ENCODE measurements at places on chromosomes 3 and 15.

- DNase-seq, result no peak
These were observed 106.8 kb downstream of the ADCY5 start for GRCh38 chr3:123341871-123342630.

DNA sequence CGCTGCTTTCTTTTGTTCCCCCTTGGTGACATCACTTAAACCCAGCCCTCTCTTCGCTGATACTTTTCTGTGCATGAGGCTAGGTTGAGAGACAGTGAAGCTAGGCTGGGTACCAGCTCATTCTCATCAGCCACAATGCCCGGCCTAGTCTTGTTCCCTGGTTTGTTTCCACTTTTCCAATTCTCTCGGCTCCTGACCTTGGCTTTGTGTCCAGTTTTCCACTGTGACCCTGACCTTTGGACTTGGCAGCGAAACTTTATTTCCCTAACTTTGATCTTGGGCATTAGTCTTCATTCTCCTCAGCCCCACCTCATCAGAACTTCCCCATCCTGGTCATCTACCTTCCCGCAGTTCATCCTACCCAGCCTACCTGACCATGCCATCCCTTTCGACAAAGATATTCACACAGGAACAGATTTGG lies 908 bp upstream of the ADPGK start:
- no peak for DNase-seq

DNA sequence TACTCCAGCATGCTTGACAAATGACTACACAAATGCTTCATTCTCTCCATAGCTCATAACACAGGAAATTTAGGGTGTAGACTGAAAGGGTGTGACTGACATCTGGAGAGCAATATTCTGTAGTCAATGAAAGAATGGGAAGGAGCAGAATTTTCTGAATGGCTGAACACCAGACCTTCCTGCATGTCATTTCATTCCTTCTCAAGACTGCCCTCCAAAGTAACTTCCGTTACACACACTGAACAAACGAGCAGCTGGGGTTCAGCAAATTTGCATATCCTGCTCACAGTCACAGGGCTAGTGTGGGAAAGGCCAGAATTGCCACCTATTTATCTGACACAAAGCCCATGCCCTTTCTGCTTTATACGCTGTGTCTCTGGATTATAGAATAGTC lies 325.0 kb upstream of the CFAP20DC start:
- DNase-seq, result no peak

DNA sequence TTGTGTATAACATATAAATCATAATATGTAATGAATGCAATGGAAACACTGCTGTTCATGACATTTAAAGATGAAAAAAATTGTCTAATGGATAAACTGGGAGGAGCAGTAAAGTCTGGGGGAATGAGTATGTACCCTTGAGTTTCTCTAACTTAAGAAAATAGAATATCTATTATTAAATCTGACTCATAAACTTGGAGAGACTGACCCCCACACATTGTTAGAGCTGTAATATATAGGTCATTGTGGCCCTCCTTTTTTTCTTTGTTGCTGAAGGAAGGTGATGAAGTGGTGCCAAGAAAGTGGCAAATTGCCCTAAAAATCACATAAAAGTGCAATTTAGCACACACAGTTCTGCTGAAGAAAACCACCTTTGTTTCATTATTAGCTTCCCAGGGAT lies 389.8 kb upstream of the RARB start:
- DNase-seq, result no peak

- peak; percentile 51 for DNase-seq
These were observed 64.0 kb upstream of the AKAP13 start for GRCh38 chr15:85316244-85316934.
